Sciatic nerve (tissue), 2 donors: ENCODE measurements at places on chromosomes 3 and 15. TPM values are rescaled to one million over a fixed set of nuclear protein-coding genes. Genes with fewer than 3 reads are reported as not detected.
A peak's percentile ranks its signal among the peaks of the same experiment; 100 is the strongest.

CHSY1 gene
- 53.2 TPM for total RNA-seq

SLC2A2 gene
- total RNA-seq, result not detected

GOLGA8S gene
- total RNA-seq, result 1.5 TPM

NR2E3 gene
- total RNA-seq, result not detected

DNA sequence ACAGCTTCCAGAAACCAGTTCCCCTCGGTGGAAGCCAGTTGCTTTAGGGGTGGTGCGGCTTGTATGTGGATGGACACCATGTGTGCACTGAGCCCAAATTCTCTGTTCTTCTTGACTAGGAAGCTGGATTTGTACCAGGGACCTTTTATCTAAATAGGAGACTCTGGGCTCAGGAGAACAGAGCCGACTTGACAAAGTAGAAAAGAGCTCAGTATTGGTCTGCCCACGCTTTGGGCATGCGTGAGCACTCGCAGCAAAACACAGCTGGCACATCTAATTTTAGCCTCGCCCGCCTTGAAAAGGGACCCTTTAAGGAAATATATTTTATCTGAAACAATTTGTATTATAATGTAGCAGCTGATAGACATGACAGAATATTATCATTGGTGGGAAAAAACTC, 1.1 kb upstream of the RBMS3 start:
- no peak for DNase-seq

DNA sequence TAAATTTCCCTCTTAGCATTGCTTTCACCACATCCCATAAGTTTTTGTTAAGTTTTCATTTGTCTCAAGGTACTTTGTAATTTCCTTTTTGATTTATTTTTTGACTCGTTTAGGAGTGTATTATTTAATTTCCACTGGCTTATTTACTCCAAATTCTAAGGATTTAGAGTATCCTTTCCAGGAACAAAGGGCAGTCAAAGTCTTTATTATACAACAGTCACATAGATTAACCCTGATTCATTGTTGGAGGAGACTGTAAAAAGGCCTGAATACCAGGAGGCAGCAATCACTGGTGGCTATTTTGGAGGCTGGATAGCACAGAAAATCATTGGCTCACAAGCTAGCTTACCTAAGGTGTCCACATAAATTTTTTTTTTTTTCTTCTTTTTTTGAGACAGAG, 39.9 kb downstream of the OIP5 start:
- DNase-seq, result no peak

DNA sequence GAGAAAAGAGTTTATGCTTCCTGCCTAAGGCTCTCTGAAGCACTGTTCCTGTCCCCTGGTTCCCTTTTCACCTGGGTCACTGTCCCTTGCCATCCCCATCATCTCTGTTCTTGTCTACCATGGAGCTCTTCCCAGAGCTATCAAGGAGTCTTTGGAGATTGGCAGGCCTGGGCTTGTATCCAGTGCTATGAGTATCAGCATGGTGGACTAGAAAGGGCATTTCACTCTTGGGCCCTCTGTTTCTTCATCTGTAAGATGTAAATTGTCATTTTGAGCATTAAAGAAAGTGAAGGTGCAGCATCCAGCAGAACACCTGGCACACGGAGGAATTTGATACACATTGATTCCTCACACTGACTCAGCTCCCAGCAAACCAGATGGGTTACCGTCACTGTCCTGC, 388.2 kb downstream of the CACNA2D3 start:
- no peak for DNase-seq

DNA sequence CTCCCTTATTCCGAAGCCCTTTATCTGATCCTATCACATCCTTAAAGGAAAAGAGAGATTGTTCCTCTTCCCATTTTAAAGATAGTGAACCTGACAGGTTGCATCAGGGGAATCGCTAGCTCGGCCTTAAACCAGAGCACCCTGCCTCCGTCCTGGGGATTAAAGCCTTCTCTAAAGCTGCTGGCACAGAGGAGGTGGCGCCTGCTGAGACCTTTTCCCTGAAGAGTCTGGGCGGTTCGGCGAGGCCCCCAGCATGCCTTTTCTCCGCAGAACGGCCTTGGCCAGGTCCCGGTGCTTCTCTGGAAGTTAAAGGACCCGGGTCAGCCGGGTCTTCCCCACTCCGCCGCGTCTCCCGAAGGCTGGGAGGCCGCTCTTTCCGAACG, 593 bp downstream of the FAM219B start:
- peak; percentile 65 for DNase-seq

- no peak for DNase-seq
Observed at GRCh38 chr3:187968883-187969580, 184.9 kb upstream of the LPP start.

DNA sequence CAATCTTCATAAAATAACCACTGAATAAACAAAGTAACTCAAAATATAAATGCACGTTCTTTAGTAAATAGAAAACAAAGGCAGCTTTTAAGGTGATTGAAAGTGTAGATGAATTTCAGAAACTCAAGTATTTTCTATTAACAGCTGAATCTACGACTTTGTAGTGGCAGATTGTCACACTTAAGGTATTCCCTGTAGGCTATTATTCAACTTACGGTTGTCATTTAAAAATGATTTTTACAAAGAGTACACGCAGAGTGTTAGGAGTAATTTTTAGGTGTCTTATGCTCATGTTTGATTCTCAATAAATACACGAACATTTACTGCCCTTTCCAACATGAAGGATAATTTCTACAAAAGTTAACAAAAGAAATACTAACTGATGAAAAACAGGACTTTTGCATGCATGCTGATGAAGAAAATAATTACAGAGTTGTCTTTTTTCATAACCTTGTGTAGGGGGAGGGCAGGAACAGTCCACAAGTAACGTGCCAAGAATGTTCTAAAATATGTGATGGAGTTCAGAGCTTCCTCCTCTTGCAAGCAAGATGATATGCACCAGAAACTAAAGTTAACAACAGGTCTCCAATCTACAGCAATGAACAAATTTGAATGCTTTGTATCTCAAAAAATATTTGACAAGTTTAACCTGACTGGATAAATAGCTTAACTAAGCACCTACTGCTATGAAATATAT, 16.7 kb downstream of the DCBLD2 start:
- DNase-seq, result no peak

- no peak for DNase-seq
Observed at GRCh38 chr3:15845475-15845874, 47.7 kb upstream of the ANKRD28 start.

DNA sequence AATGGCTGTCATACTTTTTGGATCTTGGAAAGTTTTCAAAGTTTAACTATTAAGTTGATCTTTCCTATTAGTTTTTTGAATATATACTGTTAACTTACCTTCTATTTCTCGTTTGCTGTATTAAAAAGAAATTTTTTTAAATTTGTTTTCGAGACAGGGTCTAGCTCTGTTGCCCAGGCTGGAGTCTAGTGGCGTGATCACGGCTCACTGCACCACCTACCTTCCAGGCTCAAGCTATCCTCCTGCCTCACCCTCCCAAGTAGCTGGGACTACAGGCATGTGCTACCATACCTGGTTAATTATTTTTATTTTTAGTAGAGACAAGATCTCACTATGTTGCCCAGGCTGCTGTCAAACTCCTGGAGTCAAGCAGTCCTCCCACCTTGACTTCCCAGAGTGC, 4.6 kb downstream of the KNL1 start:
- DNase-seq, result no peak

DNA sequence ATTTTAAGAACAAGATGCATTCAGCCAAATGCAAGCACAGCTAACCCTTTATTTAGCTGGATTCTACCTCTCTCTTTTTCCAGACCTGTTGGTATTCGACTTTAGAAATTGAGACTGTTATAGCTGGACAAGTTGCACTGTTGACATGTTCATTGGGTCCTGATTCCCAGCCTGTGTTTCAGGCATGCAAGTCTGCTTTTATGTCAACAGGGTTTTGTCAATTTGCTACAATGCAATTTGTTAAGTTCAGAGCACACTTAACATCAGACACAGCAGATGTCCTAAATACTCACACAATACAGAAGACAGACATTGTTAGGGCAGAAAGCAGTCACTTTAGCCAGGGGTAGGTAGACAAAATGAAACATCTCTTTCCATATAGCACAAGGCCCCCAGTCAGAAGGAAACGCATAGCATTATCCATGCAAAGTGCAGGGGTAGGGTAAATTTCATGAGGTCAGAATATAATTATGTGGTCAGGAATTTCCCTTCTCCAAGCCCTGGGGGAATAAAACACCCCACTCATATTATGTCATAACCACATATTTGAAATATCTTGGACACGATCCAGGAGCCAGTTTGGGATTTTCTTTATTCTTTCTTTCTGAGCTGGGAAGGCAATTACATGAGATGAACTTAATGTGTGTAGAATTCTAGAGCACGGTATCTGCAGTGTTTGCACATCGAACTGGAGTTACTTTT, 504.1 kb downstream of the NTRK3 start:
- DNase-seq, result no peak

- no peak for DNase-seq
Observed at GRCh38 chr3:25033407-25034029, 394.5 kb upstream of the RARB start.

- DNase-seq, result no peak
Observed at GRCh38 chr3:31946484-31947081, 34.5 kb downstream of the OSBPL10 start.

- no peak for DNase-seq
Observed at GRCh38 chr3:127991681-127992080, 60.6 kb upstream of the SEC61A1 start.

GRCh38 chr15:41115652-41116115, 396 bp downstream of the INO80 start:
- peak; percentile 76 for DNase-seq

DNA sequence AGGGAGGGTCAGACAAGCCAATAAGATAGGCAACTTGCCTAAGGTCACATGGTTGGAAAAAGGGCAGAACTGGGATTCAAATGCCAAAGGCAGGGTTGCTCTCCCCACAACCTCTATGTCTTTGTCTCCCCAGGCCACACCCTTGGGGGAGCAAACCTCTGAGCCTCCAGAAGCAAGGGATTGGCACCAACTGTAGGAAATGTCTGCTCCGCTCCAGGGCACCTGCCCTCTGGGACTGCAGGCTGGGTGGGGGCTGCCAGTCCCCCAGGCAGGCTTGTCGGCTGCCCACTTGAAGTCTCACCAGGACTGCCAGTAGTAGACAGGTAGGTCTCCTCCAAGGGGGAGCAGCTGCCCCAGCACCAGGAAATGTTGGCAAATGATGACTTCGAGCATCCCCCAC, 2.0 kb downstream of the FAM3D start:
- DNase-seq, result no peak

DNA sequence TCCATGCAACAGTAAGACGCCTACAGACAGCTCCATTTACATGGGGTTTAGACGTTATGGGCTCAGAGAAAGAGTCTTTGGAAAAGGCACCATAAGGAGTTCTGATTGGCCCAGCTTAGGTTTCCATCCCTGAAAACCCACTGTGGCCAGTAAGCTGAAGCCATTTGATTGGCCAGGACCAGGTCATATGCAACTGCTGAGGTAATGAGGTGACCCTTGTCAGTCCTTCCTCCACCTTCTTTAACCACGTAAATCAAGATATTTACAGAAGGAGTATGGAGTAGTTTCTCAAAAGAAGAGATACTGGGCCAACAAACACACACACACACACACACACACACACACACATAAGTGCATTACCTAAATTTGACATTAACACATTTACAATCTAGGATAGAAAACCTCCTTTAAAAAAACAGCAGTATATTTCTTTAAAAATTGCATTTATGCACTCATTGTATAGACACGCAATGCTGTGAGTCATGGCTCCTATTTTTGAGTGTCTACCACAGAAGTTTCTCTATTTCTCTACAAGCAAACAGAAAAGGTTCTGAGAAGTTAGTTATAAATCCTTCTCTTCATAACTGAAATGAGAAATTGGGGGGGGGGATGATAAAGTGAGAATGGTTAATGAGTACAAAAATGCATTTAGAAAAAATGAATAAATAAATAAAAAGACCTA, 16.3 kb upstream of the MB21D2 start:
- no peak for DNase-seq

DNA sequence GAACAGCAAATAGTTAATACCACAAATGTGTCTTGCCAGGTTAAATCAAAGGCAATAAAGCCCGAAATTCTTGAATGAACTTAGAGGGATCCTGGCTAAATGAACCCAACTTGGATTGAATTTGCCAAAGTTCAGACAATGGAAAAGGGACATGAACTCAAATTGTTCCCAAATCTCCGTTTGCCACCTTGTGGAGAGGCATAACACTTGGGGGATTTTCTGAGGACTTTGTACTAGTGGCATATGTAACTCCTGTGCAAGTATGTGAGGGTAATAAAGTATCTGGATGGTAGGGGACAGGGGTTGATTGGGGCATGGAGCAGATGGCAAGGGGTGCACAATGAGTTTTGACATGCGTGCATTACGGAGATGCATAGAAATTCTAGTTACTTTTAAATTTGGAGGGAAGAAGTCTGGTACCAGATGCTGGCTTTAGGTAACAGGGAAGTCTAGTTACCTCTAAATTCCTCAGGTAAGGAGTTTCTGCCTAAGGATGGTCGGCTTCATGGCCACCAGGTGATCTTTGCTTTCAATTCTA, 1.2 kb upstream of the TCAIM start:
- DNase-seq, result no peak

DNA sequence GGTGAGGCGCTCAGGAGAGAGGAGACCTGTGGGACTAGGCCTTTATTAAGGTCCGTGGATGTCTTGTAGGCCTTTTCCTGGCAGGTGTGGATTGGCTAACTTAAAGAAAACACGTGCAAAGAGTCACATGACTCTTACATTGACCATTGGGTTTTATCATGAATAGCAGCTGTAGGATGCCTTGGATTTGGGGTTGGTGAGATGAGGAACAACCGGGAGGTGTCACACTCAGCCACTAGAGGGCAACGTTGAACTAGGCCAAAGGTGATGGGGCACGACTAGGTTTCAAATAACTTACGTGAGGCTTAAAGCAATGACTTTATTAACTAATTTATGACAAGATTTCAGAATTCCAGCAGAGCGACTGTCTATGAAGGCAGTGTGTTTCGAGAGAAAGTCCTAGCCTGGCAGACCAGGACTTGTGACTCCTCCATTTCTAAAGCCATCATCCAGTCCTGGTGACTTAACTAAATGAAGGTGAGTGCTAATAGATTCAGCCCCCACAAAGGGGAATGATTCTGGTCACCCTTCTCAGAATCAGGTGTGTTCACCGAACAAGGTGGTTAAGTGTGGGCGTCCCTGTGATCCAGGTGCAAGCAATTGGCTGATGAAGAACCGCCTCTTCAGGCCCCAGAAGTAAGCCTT, 345.6 kb downstream of the MCTP2 start:
- DNase-seq, result no peak
